ENCODE measurements at places on chromosomes 3 and 15.

DNA sequence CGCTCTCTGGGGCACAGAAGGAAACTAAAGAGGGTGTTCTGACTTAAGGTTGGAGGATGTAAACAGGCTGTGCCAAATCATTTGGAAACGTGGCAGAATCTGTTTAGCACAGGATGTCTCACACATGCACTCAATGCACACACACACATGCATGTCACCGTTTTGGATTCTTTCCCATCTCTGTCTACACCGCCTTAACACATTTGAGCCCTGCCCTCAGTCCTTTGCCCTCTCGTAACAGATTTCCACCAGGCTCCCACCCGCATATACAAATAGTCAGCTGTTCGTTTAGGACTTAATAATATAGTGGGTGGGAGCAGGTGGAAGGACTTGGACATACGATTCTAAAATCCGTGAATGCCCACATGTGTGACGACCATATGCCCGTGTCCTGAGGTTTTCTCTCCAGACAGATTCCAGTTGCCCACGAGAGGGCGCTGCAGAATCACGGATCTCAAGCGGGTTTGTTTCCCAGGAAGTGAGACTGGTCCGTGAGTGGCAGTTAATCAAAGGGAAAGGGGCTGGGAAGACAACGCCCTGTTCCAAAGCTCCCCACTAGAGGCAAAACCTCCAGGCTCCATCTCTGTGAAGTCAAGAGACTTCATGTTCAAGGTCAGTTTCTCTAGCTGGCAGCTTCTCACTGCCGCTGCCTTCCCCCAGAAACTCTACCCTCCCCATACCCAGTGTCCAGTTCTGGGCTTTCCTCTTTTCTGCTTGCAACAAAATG, 44.5 kb downstream of the NOX5 start:
- DNase-seq = peak; percentile 88

DNA sequence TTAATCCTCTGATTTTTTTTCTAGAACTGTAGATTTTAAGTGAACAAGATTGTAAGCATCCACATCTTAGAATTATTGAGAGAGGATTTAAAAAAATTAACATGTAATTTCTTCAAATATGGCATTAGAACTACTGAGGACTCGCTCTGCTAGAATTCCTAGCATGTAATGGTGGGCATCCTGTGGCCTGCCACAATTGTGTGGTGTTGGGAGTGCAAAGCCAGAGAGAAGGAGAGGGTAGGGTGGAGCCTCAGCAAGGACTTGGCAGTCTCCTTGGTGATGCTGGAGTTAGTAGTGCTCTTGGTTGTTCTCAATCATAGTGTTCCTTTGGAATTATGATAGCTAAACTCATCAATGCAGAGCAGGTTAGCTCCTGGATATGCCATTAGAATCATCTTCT, 443.9 kb upstream of the TBL1XR1 start:
- DNase-seq = no peak

- no peak for DNase-seq
These were observed 3.1 kb downstream of the PLD1 start for GRCh38 chr3:171807129-171807675.

DNA sequence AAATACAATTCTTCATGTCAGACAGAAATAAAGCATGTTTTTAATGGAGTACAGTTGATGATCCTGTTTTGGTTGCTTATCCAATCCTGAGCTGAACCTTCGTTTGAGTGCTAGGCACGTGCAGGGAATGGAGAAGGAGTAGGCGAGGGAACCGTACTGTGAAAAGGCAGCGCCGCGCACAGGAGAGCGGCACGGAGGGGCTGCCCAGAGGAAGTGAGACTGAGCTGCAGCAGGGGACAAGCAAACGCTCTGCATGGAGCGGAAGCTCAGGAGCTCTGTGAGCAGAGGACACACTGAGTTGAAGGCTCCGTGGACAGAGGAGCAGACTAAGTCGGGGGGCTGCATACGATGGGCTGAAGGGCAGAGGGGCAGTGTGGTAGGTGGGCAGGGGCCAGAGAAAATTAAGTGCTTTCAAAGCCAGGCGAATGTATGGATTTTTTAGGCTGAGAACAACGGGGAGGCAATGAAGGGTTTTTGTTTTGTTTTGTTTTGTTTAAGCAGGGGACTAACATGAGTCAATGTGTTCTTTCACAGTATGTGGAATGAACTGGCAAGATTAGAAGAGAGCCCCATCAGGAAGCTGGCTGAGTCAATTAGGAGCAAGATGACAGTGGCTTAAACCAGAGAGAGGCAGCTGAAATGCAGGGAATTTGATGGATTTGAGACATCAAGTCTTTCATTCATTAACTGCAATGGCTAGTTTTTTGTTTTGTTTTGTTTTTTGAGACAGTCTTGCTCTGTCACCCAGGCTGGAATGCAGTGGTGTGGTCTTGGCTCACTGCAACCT, 23.8 kb upstream of the TM2D3 start:
- no peak for DNase-seq

GRCh38 chr15:78101423-78102105, 9.2 kb downstream of the SH2D7 start:
- no peak for DNase-seq

All from CD4-positive, alpha-beta T cell treated with Interleukin-17A for 4 hours (primary cell).